ENCODE measurements at places on chromosomes 2 and 18. TPM values are rescaled to one million over a fixed set of nuclear protein-coding genes. Genes with fewer than 3 reads are reported as not detected.

The HOXD3 gene
- not detected for total RNA-seq

The GKN2 gene
- not detected for total RNA-seq

The FAM124B gene
- 0.26 TPM for total RNA-seq

The BMP10 gene
- not detected for total RNA-seq

The GLS gene
- total RNA-seq: 41.6 TPM

The CDH7 gene
- not detected for total RNA-seq

The PPP1R1C gene
- 0.96 TPM for total RNA-seq

The ALK gene
- total RNA-seq: not detected

The SP140 gene
- 0.39 TPM for total RNA-seq

The CUL3 gene
- 37.5 TPM for total RNA-seq

The PHOSPHO2 gene
- total RNA-seq: 8.3 TPM

The RAB3GAP1 gene
- 24.8 TPM for total RNA-seq

The IL36B gene
- not detected for total RNA-seq

The UGT1A8 gene
- not detected for total RNA-seq

The C2orf78 gene
- total RNA-seq: not detected

The SLC9A4 gene
- total RNA-seq: not detected

The ALPI gene
- total RNA-seq: not detected

The HS6ST1 gene
- total RNA-seq: 104 TPM

The IL36RN gene
- total RNA-seq: not detected

The NPPC gene
- total RNA-seq: not detected

The PSMG2 gene
- 87.4 TPM for total RNA-seq

Measured in epithelial cell of alveolus of lung (primary cell).